GM12864 (cell line): ENCODE measurements at places on chromosomes 7 and 10.

DNA sequence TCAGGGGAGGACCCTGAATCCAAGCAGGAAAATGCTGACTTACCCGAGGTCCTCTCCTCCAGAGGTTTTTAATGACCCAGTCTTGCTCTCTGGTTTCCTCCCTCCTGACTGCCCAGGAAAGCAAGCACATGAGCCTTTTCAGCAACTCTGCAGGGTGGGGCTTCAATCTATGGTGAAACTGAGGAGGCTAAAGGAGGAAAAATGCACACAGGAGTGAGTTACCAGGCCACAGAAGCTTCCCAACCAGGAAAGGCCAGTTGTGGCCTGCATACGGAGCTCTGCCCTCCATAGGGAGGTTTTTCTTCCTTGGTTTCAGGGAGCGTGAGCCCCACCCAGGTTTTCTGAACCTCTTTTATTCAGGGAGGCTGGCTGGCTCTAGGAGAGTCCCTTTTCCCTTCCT lies 14.1 kb upstream of the DLG5 start:
- no peak for DNase-seq

GRCh38 chr10:133616371-133617130 lies 10.0 kb downstream of the FRG2B start:
- no peak for DNase-seq

DNA sequence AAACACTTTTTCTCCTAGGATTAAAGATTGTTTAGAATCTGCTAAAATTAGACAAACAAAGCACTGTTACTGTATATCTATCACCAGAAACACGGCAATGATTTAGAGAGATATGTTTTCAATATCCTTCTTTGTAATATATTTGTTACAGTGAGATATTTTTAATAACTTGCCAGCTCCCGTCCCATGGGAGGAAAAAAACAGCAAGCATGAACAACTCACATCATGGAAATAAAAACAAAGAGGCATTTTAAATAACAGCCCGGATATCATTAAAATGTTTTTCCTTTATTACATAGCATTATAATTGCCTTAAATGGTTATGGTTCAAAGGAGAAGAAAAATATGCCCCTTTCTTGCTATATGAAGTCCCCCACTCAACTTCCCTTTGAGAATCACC lies 272.1 kb downstream of the BMPER start:
- no peak for DNase-seq

DNA sequence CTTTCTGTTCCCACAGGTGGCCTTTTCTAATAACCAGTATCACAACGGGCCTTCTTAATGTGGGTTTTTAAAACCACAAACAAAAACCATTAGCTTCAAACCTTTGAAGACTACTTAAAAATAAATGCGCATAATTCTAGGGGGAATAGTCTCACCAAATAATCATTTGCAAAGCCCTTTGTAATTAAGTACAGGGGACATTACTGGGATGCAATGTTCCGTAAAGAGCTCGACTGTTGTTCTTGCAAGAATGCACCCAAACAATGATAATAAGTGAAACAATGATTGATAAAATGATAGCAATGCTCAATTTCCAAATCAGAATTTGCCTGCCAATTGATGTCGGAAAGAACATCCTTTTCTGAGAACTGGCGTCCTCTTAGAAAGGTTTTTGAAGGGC lies 589.1 kb upstream of the ADARB2 start:
- DNase-seq: no peak
